ENCODE measurements at places on chromosomes 12 and 14.

DNA sequence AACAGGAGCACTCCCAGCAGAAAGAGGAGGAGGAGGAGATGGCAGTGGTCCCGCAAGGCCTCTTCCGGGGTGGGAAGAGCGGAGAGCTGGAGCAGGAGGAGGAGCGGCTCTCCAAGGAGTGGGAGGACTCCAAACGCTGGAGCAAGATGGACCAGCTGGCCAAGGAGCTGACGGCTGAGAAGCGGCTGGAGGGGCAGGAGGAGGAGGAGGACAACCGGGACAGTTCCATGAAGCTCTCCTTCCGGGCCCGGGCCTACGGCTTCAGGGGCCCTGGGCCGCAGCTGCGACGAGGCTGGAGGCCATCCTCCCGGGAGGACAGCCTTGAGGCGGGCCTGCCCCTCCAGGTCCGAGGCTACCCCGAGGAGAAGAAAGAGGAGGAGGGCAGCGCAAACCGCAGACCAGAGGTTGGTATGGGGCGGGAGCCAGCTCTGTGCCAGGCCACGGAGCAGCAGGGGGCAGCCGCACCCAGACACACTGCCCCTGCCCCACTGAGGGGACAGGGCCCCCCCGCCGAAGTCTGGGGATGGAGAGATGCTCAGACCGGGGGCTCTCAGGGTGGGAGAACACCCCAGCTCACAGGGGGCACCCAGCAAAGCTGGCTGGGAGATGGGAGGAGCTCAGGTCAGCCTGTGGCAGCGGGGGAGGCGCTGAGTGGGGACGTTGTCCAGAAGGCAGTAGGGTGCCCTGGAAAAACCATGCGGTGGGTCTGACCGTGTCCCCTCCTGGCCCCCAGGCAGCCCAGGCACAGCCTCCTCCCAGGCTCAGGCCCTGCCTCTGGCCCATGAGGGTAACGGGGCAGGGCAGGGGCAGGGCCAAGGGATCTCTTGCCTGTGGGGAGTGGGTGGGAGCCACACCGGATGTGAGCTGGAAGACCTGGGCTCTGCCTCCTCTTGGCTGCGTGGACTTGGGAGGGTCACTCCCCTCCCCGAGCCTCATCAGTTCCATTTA lies 9.8 kb downstream of the CHGA start:
- DNase-seq, result no peak

GRCh38 chr12:125773033-125773640 lies 707.9 kb downstream of the AACS start:
- DNase-seq, result no peak

GRCh38 chr12:111505601-111506036 lies 93.5 kb downstream of the ATXN2 start:
- DNase-seq, result no peak

- DNase-seq, result no peak
Measured at GRCh38 chr14:26867171-26867757, 269.4 kb upstream of the NOVA1 start.

DNA sequence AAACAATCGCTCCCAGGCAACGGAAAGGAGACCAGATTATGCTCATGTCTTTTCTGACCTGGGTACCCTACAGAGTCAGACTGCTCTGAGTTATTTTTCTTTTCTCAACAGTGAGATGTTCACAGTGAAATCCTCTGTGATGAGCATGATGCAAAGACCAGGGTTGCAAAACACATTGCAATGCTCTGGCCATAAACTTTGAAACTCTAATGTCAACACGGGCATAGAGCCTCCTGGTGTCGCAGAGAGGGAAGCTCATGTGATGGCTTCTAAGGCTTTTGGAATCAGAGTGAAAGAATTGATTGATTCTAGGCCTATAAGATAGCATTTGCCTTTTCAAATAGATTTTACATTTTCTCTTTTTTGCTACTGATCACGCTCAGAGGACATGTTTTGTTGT lies 193.4 kb downstream of the RASSF9 start:
- DNase-seq, result no peak

- no peak for DNase-seq
Measured at GRCh38 chr12:132218915-132219314, 74.7 kb downstream of the NOC4L start.

DNA sequence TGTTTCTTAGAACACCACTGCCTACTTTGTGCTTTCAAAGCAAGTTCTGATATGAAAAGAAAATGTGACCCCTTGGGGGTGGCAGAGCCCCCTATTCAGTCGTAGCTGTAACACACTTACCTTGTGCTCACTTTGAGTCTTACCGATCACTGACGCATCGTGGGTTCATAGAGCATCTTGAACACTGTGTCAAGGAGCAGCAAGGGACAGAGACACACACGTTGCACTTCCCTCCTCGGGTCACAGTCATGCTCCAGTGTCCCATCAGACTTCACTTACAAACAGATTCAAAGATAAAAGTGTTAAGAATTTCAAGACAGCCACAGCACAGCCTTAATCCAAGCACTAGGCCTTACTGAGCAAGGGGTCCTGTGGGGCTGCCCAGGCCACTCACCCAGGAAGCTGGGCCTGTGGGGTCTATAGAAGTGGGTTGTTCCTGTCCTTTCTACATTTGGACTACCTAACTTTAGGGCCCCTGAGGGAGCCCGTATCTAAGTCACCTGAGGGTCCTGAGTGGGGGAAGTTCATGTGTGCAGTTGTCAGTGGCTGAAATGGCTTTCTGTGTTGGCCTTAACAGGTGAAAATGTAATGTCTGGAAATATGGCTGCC lies 75.4 kb upstream of the BDKRB2 start:
- no peak for DNase-seq

GRCh38 chr14:58626431-58626831 lies 11.3 kb upstream of the DACT1 start:
- no peak for DNase-seq

DNA sequence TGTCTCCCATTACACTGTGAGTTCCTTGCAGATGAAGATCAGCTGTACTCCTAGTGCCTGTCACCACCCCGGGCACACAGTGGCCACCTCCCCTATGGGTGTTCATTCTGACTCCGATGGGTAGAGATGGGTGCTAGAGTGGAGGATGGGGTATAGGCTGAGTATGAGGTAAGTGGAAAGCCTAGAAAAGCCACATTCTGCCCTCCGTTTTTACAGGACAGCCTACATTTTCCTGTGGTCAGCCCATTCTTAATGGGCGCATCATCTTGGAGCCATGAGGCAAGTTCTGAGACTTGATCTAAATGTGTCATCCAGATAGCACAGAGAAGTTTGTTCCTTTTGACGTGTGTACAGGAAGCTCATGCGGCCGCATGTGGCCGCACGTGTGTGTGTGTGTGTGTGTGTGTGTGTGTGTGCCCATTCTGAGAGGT lies 166.7 kb upstream of the HIF1A start:
- no peak for DNase-seq

DNA sequence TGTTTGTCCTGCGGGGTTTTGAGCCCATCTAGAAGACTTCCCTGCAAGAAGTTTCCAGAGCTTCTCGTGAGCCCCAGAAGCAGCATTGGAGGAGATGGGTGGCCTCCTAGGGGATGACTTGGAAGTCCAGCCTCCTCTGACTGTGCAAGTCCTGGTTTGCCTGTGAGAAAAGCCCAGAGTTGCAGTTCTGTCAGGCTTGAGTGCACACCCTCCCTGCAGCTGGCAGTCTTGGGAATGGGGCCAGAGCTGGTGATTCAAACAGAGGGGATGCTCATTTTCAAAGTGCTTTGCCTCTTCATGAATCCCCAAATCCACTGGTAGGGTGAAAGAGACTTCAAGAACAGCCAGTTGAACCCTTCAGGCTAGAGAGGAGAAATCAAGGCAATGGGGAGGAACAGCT lies 3.9 kb upstream of the PPP1R1A start:
- no peak for DNase-seq

DNA sequence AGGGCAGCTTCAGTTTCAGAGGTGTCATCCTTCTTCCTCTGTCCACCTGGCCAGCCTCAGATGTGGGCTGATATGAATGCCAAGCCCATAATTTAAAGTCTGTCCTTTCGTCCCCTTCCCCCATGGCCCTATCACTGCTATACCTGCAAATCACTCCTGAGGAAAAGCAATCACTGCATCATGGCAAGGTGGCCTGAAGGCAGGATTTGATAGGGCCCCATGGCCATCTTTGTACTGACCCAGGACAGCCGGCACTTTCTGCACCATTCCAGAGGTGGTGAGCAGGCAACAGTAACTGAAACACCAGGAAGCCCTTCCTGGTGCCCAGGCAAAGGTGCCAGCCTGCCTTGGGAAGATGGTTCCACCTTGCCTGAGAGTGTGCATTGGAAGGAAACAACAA lies 60.8 kb downstream of the ANO2 start:
- DNase-seq, result no peak

GRCh38 chr12:5904441-5904840 lies 40.6 kb downstream of the ANO2 start:
- no peak for DNase-seq

- no peak for DNase-seq
Measured at GRCh38 chr12:108090107-108090899, 38.8 kb upstream of the WSCD2 start.

GRCh38 chr14:64878837-64879634 lies 671 bp downstream of the SPTB start:
- DNase-seq, result no peak

DNA sequence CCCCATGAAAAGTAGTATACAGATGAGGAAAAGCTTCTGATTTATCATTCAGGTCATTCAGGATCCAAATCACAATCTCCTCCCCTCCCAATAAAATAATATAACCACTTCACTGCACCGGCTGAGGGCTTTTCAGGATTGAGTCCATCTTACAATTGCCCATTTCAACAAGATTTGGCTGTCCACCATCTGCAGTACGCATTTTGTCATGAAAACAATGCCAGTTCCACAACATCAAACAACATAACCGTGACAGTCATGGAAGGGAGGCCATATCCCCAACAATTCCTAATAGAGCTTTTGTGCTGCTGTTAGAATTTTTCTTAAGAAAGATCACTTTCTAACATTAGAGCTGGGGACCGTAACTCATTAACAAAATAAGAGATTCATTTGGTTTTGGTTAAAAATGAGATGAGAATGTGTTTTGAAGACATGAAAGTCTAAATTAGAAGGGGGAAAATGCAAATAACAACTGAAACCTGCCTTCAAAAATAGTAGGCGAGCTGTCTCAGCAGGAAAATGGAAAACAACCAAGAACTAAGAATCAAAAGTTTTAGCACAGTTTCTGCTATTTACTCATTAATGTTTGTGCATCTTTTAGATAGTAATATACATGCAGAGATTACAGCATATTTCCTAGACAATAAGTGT lies 38.3 kb upstream of the TMTC2 start:
- no peak for DNase-seq

DNA sequence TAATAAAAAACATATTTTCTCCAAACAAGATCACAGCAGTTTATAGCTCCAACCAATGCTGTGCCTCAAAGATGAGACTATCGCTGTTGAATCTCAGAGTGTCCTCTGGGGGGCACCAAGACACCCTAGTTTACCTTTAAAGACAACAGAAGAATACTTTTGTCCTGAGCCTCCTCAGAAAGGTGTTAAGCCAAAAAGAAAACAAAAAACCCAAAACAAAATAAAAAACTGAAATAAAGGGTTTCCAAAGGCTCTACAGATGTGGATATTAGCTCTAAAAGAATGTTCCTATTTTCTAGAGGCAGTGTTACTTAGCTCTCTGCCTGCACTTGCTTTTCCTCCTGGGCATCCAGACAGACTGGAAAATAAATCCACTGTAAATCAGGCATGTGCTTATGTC lies 86.9 kb upstream of the TTC7B start:
- no peak for DNase-seq

GRCh38 chr12:53612978-53613377 lies 13.2 kb downstream of the ATF7 start:
- DNase-seq, result no peak

DNA sequence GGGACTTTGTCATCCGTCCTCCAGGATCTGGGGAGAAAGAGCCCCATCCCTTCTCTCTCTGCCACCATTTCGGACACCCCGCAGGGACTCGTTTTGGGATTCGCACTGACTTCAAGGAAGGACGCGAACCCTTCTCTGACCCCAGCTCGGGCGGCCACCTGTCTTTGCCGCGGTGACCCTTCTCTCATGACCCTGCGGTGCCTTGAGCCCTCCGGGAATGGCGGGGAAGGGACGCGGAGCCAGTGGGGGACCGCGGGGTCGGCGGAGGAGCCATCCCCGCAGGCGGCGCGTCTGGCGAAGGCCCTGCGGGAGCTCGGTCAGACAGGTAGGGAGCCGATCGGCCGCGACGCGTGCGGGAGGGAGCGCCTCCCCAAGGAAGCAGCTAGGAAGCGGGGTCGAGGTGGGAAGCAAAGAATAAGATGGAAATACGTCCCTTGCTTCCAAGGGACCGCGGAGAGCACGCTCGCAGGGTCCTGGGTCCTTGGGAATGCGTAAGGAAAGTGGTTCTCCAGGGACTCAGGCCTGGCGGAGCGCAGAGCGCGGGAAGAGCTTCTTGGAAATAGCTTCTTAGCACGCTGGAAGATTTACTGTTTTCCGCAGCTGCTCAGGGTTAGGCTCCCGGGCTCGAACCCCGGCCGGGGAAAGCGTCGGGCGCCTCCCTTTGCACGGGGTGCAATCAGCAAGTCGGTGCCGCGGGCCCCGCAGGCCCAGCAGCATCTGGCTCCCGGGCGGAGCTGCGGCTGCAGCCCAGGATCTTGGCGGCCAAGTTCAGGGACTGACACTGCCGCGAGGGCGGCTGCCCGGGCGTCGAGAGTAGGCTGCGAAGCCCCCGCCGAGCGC lies 457 bp downstream of the SOCS2 start:
- no peak for DNase-seq

GRCh38 chr14:98138666-98139065 lies 1133.3 kb downstream of the BCL11B start:
- no peak for DNase-seq

DNA sequence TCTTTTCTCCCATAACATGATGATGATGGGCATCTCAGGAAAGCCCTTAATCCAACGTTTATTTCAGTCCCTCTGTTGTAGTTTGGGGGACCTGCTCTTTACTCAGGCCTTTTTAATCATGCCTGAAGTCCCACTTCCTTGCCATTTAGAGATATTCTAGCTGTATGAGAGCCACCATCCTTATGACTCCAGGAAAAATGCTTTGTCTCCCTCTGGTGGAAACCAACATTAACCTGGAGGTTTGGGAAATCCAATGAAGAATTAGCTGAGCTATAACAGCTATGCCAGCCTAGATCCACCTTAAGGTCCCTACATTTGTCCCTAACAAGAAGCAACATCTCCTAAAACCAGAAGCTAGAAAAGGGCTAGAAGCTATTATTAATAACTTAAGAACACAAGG lies 1399.1 kb downstream of the LRFN5 start:
- DNase-seq, result no peak

GRCh38 chr14:88929656-88930436 lies 105.4 kb downstream of the TTC8 start:
- DNase-seq, result no peak

DNA sequence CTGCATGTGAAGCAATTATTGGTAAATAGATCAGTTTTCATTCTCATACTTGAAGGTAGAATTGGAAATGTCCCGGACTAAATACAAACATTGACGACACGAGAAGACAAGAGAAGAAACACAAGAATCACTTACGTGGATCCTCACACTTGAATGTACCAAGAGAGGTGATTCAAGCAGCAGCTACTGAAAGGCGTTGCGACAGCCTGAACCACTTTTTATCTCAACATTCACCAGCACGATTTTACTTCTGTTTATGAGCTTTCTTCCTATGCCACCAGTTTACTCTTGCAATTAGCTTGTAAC lies 3.6 kb upstream of the FZD10 start:
- DNase-seq, result no peak
